Right renal pelvis (tissue), 4 donors: ENCODE measurements at places on chromosomes 16 and 17.

DNA sequence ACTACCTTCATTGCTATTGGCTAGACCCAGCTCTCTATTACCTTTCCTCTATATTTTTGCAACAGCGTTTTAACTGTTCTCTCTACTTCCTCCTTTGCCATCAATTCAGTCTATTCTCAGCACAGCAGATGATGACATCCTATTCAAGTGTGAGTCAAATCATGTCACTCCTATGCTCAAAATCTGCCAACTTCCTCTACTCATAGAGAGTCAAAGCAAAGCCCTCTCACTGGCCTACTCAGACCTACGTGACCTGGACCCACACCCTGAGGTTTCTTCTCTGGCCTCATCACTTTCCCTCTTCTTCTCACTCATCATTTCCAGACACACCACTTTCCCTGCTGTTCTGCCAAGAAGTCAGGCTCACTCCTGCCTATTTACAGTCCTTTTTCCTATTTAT lies 289.0 kb upstream of the AXIN2 start:
- no peak for DNase-seq

DNA sequence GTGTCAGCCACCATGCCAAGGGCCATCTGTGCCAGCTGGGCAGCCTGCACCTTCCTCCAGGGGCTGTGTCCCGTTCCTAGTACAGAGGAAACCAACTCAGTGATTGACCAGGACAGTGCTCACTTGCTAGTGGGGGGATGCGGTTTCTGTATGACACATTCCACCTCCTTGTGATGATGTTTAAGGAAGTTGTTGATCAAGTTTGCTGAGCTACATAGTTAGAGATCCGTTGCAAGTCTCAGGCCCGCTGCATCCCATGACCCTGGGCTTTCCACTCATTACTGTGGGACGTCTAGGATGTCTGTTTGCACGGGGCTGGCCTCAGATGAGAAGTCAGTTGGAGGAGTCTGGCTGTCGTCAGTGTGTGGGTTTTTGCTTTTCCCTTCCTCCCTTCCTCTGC lies 33.6 kb downstream of the RNF213 start:
- no peak for DNase-seq

DNA sequence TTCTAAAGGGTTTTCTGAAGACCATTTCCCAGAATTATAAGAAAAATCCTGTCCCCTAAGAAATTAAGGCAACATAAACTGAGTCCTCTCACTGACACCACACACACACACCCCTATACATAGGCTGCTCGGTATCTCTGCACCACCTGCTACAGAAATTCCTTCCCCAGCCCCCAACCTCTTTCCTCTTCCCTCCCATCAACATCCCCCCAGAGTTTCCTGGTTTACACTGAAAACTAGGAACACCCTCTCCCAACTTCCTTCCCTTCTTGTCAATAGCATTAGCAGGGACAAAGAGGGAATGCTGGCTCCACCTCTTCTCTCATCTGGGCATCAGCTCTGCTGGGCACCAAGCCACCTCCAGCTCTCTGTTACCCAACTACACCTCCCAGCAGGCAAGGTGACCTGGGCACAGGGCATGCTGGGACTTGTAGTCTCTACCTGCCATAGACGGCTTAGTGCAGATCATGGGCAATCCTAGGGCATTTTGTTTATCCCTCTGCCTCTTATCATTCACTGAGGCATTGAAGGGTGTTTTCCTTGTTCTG lies 15.7 kb downstream of the CAVIN1 start:
- DNase-seq: no peak

- no peak for DNase-seq
Observed at GRCh38 chr17:80662557-80662956, 117.9 kb downstream of the RPTOR start.

- DNase-seq: no peak
Observed at GRCh38 chr16:58011652-58012051, 10.4 kb downstream of the USB1 start.

GRCh38 chr17:73667181-73667959 lies 23.1 kb upstream of the SDK2 start:
- no peak for DNase-seq
